ENCODE measurements at places on chromosomes 6 and 20. TPM values are rescaled to one million over a fixed set of nuclear protein-coding genes. Genes with fewer than 3 reads are reported as not detected.

LHFPL5 gene
- total RNA-seq, result 0.34 TPM

CBLN4 gene
- not detected for total RNA-seq

BPIFB1 gene
- not detected for total RNA-seq

FOXP4 gene
- 6.4 TPM for total RNA-seq

TRIM40 gene
- total RNA-seq, result not detected

C2 gene
- total RNA-seq, result 3.6 TPM

NR2E1 gene
- total RNA-seq, result not detected

DNA sequence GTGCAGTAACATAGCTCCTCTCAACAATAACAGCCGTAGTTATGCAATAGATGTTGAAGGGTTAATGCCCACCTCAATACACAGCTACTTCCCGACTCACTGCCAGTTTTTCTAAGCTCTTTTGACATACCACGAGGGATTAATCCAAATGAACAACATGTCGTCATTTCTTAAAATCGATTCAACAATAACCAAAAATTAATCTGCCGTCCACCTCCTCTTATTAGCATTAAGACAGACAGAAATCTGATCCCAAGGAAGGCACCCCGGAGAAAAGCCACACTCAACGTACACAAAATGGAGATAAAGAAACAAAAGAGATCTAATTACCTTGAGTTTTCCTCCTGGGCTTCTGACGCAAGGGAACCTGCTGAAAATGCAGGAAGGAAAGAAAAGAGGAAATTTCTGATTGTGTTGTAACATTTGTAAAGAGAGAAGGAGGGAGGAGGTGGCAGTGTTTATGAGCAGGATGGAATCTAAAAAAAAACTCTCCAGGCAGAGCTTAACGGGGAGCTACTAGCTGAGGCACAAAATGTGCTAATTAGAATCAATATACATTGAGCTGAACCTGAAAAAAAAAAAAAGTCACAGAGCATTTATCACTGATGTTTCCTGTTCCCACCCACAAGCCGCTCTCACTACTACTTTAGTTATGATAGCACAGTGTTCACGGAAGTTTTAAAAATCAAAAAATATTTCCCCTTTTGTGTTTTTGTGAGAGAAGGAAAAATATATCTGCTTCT lies 109.3 kb downstream of the IPCEF1 start:
- H3K4me1 ChIP-seq, result no peaks in the 10 kb centered on the region
- no peak for DNase-seq
- H3K36me3 ChIP-seq, result no peaks in the 10 kb centered on the region

- no peaks in the 10 kb centered on the region for H3K36me3 ChIP-seq
- no peak for DNase-seq
- no peak overlapping the region for H3K27ac ChIP-seq
Measured at GRCh38 chr6:169534039-169534421, 167.8 kb downstream of the WDR27 start.

- no peaks in the 10 kb centered on the region for H3K4me1 ChIP-seq
- no peak overlapping the region for H3K27ac ChIP-seq
- no peak overlapping the region for H3K4me3 ChIP-seq
- DNase-seq, result no peak
- no peaks in the 10 kb centered on the region for H3K36me3 ChIP-seq
Measured at GRCh38 chr20:2698186-2698817, 5.7 kb downstream of the EBF4 start.

- H3K4me1 ChIP-seq, result no peaks in the 10 kb centered on the region
- no peaks in the 10 kb centered on the region for H3K27me3 ChIP-seq
- no peak for DNase-seq
- no peak overlapping the region for H3K4me3 ChIP-seq
Measured at GRCh38 chr6:49530141-49530776, 20.2 kb upstream of the C6orf141 start.

DNA sequence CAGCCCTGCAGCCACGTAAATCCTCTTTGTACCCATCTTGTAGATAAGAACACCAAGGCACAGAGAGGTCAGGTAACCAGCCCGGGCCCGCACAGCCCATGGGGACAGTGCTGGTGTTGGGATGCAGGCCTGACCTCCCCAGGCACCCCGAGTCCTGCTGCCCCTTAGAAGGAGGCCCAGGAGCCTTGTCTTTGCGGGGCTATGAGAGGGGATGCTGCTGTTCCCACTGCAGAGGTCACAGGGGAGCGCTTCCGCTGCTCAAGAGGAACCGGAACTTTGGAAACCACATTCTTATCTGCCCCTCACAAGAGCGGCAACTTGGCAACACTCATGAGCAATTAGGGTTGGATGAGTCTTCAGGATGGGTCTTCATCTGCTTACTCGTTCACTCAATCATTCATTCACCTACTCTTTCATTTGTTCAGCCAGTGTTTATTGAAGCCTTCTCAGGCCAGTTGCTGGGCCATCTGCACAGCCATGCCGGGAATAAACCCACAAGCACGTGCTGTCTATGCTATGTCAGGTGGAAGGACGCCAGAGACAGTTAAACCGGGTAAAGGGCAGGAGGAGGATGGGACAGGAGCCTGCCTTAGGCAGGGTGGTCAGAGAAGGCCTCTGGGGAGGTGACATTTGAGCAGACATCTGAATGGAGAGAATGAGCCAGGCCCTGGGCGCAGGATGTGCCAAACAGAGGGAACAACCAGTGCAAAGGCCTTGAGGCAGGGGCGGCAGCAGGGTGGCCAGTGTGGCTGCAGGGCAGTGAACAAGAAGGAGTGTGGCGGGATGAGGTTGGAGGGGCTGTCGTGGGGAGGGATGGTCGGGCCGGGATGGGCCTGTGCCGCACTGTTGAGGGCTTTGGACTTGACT lies 60.8 kb downstream of the RBM38 start:
- no peaks in the 10 kb centered on the region for H3K27me3 ChIP-seq
- peaks cover 45% of the 10 kb centered on the region for H3K4me1 ChIP-seq
- H3K27ac ChIP-seq, result peak overlapping the region; percentile 69
- DNase-seq, result no peak
- H3K4me3 ChIP-seq, result no peak overlapping the region

GRCh38 chr6:36666826-36667591 lies 11.5 kb upstream of the CDKN1A start:
- peak overlapping the region; percentile 59 for H3K27ac ChIP-seq
- H3K27me3 ChIP-seq, result no peaks in the 10 kb centered on the region
- H3K4me1 ChIP-seq, result peaks cover 29% of the 10 kb centered on the region
- H3K4me3 ChIP-seq, result no peak overlapping the region
- DNase-seq, result peak; percentile 88

DNA sequence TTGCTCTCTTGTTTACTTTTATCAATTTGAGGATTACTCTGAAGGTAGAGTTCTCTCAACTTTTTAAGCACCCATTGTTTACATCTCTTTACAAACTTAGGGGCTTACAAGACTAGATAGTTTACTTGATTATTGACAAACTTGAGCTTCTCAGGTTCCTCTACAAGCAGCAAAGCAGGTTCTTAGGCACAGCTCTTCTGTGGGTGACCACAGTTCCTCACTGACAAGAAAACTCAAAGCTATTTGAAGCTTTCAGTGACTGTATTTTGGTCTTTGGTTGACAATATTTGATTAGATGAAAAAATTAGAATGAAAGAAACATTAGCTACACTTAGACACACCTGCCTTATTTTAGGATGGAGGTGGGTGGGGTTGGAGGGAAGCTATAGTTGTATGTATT lies 327.3 kb upstream of the RUNX2 start:
- DNase-seq, result no peak
- H3K27ac ChIP-seq, result no peak overlapping the region

- H3K27me3 ChIP-seq, result no peaks in the 10 kb centered on the region
- no peak overlapping the region for H3K4me3 ChIP-seq
- H3K4me1 ChIP-seq, result no peaks in the 10 kb centered on the region
Measured at GRCh38 chr6:121285041-121285440, 49.2 kb downstream of the TBC1D32 start.

- H3K27me3 ChIP-seq, result no peaks in the 10 kb centered on the region
- peak overlapping the region; percentile 32 for H3K27ac ChIP-seq
- H3K36me3 ChIP-seq, result no peaks in the 10 kb centered on the region
- no peak overlapping the region for H3K4me3 ChIP-seq
- DNase-seq, result no peak
Measured at GRCh38 chr6:138541823-138542481, 42.7 kb upstream of the NHSL1 start.

- no peaks in the 10 kb centered on the region for H3K27me3 ChIP-seq
- H3K27ac ChIP-seq, result peak overlapping the region; percentile 81
- H3K36me3 ChIP-seq, result no peaks in the 10 kb centered on the region
- no peak overlapping the region for H3K4me3 ChIP-seq
- H3K4me1 ChIP-seq, result peaks cover 42% of the 10 kb centered on the region
Measured at GRCh38 chr6:42696526-42697267, 25.7 kb downstream of the PRPH2 start.

All from psoas muscle (tissue), 8 donors.